ENCODE measurements at places on chromosomes 3 and 15.
A peak's percentile ranks its signal among the peaks of the same experiment; 100 is the strongest.

GRCh38 chr3:116806351-116806750 lies 96.8 kb downstream of the TUSC7 start:
- no peak for DNase-seq

DNA sequence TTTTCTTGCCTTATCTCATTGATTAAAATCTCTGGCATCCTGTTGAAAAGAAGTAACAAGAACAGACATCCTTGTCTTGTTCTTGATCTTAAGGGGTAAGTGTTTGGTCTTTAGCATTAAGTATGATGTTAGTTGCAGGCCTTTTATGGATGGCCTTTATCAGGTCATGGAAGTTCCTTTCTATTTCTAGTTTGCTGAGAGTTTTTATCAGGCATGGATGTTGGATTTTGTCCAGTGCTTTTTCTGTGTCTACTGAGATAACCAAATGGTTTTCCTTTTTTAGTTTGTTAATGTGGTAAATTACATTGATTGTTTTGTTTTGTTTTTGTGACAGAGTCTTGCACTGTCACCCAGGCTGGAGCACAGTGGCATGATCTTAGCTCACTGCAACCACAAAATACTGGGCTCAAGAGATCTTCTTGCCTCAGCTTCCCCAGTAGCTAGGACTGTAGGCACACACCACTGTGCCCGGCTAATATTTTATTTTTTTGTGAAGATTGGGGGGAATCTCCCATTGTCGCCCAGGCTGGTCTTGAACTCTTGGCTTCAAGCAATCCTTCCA lies 26.3 kb downstream of the MRAS start:
- DNase-seq = no peak

DNA sequence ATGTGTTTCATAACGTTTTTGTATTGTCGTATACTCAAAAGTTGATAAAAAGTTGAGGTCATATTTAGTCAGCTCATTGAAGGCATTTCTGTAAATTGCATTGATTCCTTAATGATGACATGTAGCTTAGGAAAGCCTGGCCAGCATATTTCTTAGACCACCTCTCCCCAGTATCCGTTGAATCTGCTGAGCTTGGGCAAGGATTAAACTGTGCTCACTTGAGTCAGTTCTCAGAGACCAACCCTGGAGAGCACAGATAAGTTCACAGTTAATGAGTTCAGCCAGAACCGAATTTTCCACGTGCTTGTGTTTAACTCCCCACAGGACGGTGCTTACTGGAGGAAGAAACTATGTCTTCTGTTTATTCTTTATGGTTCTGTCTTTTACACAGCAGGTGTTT lies 132.7 kb downstream of the SLC25A26 start:
- no peak for DNase-seq

DNA sequence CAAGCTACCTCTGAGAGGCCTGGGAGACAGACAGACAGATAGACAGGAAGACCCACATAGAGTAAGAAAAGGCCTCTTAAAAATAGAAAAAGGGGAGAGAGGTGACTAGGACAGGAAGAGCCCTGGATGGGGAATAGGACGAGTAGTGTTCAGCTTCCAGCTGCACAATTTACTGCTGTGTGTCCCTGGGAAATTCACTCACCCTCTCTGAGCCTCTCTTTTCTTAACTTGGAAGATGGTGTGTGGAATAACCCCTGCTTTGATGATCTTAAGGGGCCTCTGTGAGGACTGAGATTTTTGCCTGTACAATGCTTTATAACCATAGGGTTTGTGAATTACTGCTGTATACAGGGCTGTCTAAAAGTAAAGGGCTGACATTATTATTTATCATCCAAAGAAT lies 37.5 kb downstream of the FEM1B start:
- DNase-seq = no peak

DNA sequence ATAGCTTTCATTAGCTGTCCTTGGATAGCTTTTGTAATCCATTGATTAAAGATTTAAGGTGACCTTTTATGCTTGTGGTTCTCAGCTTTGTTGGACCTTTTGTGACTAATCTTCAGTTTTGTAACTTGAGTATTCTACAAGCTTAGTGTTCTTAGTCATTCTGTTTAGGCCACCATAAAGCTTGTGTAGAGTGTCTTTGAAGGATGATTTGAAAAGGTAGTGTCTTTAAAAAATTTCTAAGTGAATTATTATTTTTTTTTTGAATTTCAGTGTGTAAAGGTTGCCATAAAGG lies 7.5 kb downstream of the MORF4L1 start:
- DNase-seq = no peak

- peak; percentile 64 for DNase-seq
These were observed 531 bp downstream of the LZTFL1 start for GRCh38 chr3:45841420-45841756.

Data from left forelimb (tissue), 1 donor.